ENCODE measurements at places on chromosomes 5 and 9.

DNA sequence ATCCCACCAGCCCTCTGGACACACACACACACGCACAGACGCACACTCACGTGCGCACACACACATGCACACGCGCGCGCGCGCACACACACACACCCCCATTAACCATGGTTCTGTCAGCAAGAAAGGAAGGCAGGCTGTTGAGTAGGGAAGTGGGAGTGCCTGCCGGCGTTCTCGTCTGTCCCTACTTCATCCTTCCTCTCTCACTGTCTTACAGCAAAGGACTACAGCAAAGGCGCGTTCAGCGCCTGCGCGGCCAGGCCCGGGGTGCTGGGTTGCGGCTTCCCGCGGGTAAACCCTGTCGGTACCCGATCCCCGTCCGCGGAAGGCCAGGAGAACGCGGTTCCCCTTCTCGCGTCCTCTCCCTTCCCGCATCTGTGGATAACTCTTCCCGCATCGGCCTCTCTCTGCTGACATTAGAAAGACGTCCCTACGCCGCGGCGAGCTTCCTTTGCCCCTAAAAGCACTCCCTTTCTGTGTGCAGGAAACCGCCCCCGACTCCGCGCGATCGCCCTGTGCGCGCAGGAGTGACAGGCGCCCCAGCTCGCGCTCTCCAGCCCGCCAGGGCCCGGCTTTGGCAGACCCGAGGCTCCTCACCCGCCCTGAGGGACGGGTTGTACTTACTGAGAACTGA is 219.2 kb downstream of the AGTPBP1 start:
- no peak for DNase-seq

- DNase-seq = no peak
These were observed 85.4 kb upstream of the CPEB4 start for GRCh38 chr5:173802670-173803165.

GRCh38 chr5:132434416-132435286 is 55.9 kb downstream of the IRF1 start:
- no peak for DNase-seq

DNA sequence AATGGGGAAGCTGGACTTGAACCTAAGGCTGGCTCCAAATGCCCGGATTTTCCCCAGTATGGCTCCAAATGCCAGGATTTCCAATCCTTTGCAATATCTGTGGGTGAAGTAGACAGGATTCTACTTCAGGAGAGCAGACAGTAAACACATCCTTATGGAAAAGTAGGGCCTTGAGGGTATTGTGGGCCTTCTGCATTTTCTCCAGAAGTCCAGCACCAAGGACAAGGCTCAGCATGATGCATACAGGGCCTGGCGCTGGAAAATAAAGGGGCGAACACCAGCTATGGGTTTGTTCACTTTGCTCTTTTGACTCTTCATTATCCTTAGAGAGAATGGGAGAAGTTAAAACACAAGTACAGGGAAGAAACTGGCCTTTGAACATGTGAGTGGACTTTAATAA is 347.5 kb downstream of the SEMA5A start:
- DNase-seq = no peak

- DNase-seq = no peak
These were observed 2.8 kb upstream of the PARP8 start for GRCh38 chr5:50663636-50664035.

All from CD8-positive, alpha-beta T cell (primary cell).